ENCODE measurements at places on chromosomes 11 and 22.
A peak's percentile ranks its signal among the peaks of the same experiment; 100 is the strongest.

GRCh38 chr11:119267645-119268044, 49.3 kb downstream of the MCAM start:
- no peak for DNase-seq

DNA sequence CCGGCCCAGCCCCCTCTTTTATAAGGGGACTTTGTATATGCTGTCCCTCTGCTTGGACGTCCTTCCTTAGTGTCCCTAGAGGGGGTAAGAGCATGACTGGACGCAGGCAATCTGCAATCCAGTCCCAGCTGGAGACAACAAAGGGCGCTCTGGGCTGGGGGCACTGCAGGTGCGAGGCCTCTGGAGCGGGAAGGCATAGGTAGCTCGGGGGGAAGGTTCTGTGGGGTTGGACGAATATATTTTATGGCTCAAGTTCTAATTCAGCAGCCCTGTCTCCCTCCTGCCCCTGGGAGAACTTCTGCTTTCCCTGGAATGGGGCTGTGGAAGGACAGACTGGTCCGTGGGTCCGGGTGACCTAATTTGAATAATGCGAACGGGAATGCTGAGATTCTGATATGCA, 40.0 kb downstream of the KCNJ4 start:
- DNase-seq: no peak

DNA sequence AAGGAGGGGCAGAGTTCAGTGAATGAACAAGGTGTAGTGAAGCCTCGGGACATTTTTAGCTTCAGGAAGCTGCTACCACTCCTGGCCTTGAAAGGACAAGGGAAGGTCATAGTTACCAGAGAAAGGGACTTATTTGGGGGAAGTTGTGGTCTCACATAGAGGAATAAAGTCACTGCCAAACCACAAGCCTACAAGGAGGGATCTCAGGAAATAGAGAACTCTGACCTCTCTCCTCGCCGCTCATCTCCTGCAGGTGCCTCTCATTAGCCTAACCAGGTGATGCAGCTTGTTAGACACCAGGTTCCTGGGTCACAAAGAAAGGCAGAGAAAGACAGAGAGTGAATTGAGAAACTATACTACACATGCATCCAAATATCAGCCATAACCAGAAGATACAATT, 14.3 kb upstream of the TOLLIP start:
- no peak for DNase-seq

- DNase-seq: peak; percentile 28
Measured at GRCh38 chr11:69049490-69049867, 747 bp downstream of the TPCN2 start.

DNA sequence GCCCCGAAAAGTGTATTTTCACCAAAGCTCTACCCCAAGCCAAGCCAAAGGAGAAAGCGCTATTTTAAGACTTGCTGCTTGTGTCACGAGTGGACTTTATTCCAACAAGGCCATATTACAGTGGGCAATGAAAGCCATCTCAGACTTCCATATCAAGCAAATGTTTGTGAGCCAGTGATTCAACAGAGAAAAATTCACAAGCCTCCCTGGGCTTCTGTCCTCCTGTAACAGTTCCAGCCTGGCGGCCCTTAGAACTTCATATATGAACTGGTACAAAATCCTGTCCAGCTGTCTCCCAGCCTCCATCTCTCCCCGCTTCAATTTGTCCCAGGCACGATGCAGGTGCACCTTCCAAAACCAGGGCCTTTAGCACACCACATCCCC, 11.2 kb downstream of the LARGE1 start:
- no peak for DNase-seq

GRCh38 chr22:27972732-27973698, 54.0 kb upstream of the PITPNB start:
- no peak for DNase-seq

DNA sequence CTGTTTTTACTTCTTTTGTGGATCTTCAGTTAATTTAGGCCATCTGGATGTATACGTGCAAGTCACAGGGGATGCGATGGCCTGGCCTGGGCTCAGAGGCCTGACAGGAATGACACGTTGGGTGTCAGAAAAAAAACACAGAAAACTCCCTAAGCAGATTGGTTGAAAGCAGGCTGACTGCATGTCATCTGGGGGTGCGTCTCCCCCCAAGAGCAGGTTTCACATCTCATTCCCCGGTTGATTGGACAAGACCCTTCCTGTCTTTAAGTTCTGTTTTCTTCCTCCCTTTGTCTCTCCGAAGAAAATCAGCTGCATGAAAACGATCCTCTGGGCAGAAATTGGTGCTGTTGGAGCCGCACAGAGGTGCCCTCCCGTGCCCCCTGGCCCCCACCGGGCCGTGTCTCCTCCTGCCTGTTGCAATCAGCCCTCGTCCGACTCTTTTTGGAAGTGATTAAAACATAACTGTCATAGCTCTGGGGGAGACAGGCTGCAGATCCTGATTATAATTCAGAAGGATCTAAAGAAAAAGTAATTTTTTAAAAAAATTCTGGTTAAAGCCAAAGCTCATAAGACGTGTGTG, 71.8 kb upstream of the PARVG start:
- DNase-seq: no peak

DNA sequence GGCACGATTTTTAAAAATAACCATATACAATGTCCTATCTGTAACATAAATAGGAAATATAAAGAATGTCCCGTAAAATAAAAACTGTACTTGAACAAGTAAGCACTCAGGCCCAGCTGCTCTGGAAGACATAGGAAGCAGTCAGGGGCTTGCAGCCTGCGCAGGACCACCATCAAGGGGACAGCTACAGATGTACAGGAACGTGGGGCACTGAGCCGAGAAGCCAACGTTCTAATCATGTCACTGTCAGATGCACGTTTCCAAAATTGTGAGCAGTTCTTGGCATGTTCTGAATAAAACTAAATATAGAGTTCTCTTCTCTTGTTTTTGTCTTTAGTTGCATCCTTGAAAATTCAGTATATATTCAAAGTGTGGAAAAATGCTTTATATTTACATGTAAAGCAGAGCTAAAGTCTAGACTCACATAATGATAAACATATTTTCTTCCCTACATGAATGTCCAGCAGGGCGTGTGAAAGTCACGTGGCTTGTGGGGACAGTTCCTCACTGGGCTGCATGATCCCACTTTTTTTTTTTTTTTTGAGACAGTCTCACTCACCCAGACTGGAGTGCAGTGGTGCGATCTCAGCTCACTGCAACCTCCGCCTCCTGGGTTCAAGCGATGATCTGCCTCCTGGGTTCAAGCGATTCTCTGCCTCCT, 28.4 kb upstream of the TSPAN18 start:
- DNase-seq: no peak

DNA sequence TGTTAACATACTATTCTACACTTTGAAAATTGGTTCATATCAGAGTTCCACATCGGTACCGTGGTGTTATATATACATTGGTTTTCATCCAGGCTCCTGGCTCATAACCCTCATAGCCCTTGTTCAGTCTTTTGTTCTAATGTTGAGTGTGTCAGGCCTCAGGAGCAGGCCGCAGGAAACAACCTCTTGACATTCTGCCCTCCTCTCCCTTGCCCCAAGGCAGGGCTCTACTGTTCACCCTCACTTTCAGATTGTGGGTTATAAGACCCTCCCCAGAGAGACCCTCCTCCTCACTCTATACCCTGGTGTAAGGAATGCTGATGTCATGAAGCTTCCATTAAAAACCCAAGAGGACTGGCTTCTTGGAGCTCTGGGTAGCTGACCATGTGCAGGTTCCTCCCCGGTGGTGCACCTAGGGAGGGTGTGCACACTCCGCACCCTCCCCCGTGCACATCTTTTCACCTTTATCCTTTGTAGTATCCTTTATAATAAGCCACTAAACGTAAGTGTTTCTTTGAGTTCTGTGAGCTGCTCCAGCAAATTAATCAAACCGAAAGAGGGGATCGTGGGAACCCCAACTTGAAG, 12.1 kb downstream of the SSH3 start:
- no peak for DNase-seq

DNA sequence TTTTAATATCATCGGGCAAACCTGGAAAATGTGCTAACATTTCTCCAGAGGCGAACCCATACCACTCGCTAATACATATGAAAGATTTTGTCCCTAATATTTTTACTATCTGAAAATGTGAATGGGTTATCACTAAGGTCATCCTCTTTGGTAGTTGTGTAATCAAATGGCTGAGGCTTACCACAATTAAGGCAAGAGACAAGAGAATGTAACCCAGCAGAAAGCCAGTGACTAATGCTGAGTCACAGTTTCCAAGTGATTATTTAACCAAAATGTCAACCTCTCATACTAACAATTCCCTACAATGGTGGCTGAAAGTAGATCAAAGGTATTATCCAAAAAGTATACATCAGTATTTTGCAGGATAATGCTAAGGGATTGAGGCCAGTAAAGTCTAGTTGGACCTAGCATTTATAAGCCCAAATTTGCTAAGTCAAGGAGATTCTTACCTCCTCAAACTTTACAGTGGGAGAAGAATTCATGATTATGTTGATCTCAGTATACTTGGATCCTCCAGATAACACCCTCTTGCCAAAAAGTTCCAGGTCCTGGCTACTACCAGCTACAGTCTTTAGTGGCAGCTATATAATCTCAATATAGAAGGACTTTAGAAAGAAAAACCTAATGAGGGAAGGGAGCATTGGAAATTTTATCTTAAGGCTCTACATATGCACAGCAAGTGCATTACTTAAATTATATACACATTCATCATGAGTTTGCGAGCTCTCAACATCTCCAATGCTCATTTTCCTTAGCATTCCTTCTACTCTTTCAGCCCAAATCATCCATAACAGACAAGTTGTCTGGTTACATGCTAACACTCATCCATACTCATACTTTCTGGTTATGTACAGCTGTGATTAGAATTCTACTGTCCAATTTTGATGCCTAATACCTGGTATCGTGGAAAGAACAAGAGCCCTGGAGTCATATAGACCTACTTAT, 25.4 kb downstream of the SIK3 start:
- peak; percentile 70 for DNase-seq

DNA sequence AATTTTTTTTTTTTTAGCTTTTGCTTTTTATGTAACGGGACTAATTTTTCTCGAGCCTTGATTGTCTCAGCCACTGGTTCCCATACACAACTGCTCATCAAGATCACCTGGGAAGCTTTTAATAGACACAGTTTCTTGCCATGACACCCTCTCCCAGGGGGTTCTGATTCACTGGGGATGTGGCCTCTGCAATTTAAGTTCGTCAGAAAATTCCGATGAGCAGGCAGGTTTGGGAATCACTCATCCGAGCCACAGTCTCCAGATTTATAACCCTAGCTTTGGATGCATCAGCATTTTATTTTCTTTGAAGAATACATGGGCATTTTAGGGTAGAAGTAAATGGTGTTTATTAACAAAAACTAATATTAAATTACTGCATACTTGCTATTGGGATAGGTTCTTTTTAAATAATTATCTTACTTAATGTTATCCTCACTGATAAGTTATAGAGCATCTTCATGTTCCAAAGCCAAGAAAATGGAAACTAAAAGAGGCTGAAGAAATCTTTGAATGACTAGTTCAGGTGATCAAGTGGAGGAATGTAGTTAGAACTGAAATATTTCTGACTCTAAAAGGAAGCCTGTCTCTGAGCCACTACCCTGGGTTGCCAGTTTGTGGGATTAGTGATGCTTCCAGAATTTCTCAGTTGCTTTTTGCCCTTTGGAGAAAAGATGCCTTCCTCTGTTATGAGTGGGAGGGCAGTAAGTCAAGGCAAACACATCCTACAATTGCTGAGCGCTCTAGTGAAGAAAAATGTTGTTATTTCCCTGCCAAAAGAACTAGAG, 319.0 kb downstream of the DDX10 start:
- DNase-seq: no peak

DNA sequence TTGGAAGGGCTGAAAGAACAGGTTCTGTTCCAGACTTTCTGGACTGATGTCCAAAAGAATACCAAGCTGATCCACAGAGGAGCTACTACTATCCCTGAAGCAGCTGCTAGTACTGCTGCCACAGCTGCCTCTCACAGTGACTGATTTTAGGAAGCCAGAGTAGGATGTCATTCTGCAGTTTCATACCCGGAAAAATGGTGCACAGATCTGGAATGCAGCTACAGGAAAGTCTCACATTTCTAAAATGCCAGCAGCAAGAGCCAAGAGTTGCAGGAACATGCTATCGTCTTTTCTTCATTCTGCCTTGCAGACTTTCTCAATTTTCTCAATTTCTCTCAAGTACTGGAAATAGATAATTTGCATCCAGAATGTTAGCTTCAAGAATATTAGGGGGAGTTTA, 19.4 kb upstream of the CCDC179 start:
- no peak for DNase-seq
